Activated naive CD4-positive, alpha-beta T cell treated with Interleukin-2 at 50 U/mL for 16 hours (primary cell): ENCODE measurements at places on chromosomes 13 and 19.

GRCh38 chr13:80340651-80341100 is 250 bp downstream of the SPRY2 start:
- DNase-seq, result no peak

DNA sequence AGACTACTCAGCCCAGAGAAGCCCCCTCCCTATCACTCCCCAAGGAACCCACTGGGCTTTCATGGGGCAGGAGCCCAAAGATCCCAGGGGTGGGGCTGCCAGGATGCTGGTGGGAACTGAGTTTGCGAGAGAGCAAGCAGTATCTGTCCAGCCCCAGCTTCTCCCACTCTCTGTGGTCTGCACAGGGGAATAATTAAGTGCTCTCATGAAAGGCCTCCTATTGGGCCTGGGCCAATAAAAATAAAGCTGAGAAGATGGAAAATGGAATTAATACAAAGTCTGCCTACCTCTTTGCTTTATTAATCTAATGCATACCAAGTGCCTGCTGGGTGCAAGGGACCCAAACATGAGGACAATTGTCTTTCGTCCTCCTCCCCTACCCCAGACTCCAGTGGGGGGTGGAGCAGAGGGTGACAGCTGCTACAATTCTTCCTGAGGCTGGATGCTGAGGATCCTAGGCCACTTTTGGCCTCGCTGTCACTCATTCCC is 5.4 kb downstream of the DDX39A start:
- no peak for DNase-seq

DNA sequence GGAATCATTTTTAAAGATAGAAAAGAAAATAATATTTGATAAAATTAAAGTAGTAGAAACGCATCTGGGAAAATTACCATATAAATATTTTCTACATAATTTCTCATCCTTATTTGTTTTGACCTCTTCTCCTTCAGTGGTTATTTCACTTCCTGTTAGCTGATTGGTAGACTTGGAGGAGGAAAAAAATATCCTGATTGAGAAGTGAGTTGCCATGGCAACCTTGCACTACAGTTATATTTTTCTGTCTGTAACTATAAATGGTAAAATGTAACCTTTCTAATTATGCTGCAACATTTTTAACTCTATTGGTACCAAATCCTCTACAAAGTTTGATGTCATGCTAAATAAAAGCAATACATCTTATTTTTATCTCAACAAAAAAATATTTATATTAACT is 45.2 kb downstream of the SCEL start:
- DNase-seq, result no peak

GRCh38 chr19:50759886-50760285 is 10.4 kb upstream of the GPR32 start:
- no peak for DNase-seq

GRCh38 chr19:35271546-35271945 is 2.8 kb downstream of the USF2 start:
- no peak for DNase-seq
